CD4-positive, alpha-beta T cell treated with Interleukin-17A for 1 hour (primary cell): ENCODE measurements at places on chromosomes 3 and 15.

- no peak for DNase-seq
Observed at GRCh38 chr15:62564886-62565633, 400.0 kb upstream of the C2CD4B start.

DNA sequence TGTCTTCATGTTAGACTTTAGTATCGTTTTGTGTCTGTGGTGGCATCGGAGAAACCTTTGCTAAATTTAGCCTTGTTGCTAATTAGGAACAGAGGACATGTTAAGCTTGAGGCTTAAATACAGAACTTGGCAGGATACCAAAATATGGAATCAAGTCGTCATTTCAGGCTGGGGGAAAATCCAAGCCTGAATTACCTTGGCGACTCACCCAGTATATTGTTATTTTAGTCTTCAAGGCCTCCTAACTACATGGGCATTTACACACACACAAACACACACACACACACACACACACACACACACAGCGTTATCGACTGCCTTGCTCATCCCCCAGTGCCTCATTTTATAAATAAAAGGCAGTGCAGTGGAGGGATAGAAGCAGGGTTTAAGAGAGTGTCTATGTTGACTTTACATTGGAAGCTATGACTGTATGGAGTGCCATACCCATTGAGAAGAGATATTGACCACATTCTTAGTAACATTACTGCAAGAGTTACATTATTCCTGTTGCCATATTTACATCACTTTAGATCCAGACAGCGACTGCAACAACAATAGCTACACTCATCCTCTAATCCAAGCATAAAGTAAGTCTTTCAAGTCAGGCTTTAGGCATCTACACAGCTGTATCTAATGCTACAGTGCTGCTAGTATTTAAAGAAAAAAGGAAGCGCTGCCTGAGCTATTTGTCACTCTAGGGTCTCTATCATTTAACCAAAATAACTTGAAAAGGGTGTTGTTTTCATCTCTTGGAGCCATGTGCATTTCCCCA, 210.8 kb upstream of the SEMA6D start:
- no peak for DNase-seq

DNA sequence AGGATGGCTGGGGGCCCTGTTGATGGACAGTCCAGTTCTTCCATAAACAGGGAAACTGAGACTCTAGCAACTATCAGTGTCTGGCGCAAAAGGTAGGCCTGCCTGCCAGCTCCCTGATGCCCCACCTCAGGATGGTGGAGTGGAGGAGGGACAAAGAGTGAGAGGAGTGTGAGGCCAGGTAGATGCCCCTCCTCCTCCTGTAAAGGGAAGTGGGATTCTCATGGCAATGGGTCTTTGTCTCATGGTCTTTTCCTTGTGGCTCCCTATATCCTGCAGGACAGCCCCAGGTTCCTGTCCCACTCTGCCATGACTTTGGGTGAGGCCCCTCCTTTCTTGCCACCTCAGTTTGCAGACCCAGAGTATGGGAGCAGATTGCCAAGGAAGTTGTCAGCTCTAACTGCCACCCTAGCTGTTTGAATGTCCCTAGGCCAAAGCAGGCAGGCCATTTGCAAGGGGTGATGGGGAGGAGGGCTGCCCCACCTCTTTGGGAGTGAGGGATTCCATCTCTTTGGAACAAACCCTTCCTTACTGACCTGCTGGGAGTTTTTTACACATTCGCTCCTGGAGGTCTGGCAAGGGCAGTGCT, 2.8 kb upstream of the DNAH1 start:
- no peak for DNase-seq

DNA sequence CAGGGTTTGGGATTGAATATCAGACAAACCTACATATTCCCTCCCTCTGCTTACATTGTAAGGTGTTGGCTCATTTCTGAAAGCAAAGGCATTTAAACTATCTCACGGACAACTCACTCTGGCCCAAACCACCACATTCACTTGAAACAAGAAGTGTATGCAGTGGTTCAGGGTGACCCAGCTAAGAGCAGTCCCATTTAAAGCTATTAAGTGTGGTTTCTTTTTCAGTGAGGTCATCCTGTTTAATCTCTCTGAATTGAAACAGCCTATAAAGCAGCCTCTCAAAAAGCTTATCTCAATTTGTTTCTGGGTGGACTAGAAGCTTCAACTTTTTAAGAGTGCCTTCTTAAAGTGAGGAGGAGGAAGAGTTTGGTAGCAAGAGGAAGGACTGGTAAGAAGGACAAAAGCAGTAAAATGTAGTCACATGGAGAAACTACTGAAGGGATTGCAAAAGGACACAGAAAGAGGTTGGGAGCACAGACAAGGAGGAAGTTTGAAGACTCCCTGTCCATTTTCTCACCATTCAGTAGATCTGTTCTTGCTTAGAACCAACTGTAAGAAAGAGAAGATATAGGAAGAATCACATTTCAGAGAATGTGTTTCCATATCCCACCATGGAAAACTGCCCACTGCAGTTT, 151.6 kb downstream of the TMCO5A start:
- DNase-seq, result no peak

DNA sequence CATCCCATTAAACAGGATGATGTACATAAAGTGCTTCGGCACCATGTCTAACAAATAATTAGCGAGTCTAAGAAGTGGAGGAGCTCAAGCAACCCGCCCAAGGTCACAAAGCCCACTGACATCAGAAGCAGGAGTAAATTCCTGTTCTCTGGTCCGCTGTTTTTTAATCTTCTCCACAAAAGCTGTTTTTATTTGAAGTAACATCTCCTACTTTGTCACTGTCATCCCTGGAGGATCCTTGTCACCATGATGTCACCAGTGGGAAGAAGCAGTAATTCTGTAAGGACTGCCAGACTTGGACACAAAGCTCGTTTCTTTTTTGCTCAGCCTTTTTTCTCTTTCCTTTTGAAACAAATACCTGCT, 216.2 kb downstream of the STT3B start:
- DNase-seq, result no peak

- DNase-seq, result no peak
Observed at GRCh38 chr15:101451266-101451799, 38.2 kb downstream of the PCSK6 start.

- no peak for DNase-seq
Observed at GRCh38 chr3:101144105-101144504, 150.9 kb upstream of the ABI3BP start.

- peak; percentile 31 for DNase-seq
Observed at GRCh38 chr15:67066041-67066958, 898 bp downstream of the SMAD3 start.

GRCh38 chr3:94210256-94210655, 147.4 kb downstream of the NSUN3 start:
- no peak for DNase-seq
